Activated naive CD4-positive, alpha-beta T cell treated with Interleukin-2 at 50 U/mL for 16 hours (primary cell): ENCODE measurements at places on chromosomes 12 and 14.

GRCh38 chr14:101359221-101360053, 201.9 kb upstream of the DIO3 start:
- DNase-seq: no peak

GRCh38 chr14:104681689-104682074, 7.7 kb upstream of the INF2 start:
- DNase-seq: no peak

DNA sequence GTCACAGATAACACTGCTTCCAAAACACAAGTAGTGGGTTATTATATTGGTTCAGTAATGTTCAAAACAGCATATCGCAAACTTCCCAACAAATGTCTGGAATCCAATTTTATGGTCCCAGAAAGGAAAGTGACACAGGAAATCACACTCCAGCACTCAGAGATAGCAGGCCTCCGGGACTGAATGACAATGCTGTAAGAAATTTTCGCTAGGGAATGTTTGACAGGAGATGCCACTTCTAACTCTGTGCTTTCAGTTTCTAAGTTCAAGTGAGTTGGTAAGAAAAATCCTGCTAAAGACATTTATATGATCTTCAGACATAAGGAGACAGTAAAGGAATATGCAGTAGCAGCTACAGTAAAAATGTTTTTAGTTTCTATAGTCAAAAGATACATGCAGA, 93.2 kb downstream of the SLC2A13 start:
- DNase-seq: no peak

DNA sequence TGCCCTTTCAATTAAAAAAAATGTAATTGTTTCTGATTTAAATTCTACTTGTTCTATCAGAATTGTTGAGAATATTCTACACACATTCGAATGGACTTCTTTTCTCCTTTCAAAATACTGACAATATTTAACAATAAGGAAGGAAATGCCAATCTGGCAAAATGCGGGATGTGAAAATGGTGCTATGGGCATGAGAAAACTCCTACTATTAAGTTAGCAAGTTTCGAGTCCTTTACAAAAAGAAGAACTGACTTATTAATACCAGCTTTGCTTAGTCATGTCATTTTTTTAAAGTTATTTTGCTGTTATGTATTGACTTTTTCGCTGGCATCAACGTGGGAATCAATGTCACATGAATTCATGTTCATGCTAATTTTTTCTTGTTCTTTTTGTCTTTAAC, 31.7 kb upstream of the ARL1 start:
- no peak for DNase-seq

DNA sequence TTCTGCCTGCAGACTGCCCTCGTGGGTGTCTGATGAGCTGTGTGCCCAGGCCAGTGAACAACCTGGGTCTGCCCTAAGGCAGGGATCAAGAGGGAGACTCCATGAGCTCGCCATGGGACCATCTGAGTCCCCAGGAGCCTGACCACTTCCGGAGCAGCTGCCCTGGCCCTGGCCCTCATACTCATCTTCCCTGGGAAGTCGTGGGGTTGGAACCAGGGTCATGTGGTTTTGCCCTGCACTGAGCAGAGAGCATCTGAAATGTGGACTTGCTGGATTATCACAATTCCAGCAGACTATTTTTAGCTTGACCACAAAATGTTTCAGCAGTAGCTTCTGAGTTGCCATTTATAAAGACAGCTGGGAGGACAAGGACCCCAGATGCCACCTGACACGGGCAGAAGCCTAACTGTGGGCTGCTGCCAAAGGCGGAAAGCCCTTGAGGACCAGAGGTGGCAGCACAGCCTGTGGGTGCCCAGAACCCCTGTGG, 6.7 kb downstream of the BTBD6 start:
- no peak for DNase-seq

DNA sequence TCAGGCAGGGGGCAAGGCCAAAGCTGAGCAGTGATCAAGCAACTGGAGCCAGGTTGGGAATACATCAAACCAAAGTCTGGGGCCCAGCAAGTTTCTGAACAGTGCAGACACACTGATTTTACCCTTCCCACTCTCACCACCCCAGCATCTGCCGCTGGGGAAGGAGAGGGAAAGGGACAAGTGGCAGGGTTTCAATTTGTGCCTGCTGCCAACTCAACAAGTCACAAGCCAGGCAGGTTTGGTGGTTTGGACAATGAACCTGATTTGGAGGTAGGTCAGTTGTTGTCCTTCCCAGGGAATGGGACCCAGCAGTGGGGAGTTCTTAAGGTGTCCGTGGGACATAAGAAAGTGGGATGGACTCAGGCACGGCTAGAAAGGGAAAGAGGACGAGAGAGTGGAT, 151.9 kb upstream of the NOS1 start:
- no peak for DNase-seq

GRCh38 chr12:78402366-78403134, 462.0 kb upstream of the SYT1 start:
- DNase-seq: no peak

GRCh38 chr14:99624971-99625370, 20.0 kb upstream of the HHIPL1 start:
- DNase-seq: no peak

- no peak for DNase-seq
Measured at GRCh38 chr12:56633468-56634241, 3.5 kb upstream of the BAZ2A start.

- no peak for DNase-seq
Measured at GRCh38 chr14:81091139-81091538, 129.6 kb downstream of the GTF2A1 start.

DNA sequence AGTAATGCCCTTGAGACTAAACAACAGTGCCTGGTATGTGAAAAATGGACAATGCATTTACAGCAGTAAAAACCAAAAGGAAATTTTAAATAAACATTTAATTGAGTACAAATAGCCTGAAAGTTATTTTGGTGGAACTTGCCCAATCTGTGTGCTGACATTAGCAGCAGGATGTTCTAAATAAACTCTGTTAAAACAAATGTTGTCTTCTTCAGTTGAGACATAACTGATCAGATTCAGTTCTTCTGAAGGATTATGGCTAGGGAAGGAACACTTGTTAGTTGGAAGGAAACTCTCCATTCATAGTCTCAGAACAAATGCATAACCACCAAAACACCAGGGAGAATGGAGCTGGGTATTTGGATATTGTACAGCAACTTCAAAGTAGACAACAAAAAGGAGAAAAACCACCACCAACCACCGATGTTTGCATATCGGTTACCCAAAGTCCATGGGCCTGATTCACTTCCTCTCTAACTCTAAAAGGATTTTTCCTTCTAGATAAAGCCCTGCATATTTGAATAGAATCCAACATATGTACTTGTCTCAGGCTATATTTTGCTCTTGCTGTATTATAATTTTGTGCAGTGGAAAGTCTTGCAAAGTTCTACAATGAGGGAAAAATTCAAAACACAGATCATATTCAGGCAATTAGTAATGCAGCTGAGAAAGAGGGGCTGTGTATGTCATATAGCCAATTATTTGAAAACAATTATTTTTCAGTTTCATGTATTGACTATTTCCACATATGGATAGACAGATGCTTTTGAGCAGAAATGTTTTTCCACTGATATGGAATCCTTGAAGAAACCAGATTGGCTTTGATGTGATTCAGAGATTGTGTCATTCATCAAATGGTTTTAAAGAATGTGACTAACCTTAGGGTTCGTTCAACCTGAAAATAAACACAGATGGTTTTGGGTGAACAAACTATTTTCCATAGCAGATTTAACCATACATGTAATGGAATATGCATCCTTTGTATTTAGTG, 152.2 kb upstream of the BMP4 start:
- DNase-seq: no peak

- DNase-seq: no peak
Measured at GRCh38 chr12:18414671-18415070, 153.4 kb downstream of the PIK3C2G start.

DNA sequence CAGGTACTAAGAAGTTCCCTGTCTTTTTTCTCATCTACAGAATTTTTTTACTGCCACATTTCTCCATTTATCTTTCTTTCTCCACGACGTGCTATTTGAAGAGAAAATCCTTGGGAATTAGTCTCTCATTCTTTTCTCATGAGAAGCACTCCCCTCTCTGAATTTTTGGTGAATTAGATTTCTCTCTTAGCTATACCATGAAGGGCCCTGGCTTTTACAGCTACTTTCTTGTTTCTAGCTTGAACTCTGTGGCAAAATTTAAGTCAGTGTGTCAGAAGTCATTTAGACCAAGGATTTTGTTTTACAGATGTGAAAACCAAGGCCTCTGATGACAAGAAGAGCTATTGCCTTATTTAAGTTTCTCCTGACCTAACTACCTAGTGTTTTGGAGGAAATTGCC, 213.1 kb downstream of the AEBP2 start:
- DNase-seq: no peak
